ENCODE measurements at places on chromosomes 3 and 15. TPM values are rescaled to one million over a fixed set of nuclear protein-coding genes. Genes with fewer than 3 reads are reported as not detected.

DNA sequence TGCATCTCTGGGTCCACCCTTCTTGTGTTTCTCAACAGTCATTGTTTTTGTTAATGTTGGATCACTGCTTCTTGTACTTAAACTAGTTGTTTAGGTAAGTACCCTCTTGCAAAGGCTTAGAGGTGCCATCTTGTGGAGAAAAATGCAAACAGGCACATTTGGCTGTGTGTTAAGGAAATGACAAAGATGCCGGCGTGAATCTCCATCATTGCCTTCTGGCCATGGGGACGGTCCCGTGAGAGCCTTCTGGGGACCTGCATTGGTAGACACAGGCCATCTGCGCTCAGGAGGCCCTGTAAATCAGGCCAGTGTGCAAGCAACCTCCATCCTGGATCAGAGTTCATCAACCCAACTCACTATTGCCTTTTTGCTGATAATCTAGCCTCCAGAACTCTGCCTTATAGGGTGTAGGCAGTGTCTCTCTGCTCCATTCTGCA, 158.6 kb upstream of the NR2E3 start:
- no peak for DNase-seq

DNA sequence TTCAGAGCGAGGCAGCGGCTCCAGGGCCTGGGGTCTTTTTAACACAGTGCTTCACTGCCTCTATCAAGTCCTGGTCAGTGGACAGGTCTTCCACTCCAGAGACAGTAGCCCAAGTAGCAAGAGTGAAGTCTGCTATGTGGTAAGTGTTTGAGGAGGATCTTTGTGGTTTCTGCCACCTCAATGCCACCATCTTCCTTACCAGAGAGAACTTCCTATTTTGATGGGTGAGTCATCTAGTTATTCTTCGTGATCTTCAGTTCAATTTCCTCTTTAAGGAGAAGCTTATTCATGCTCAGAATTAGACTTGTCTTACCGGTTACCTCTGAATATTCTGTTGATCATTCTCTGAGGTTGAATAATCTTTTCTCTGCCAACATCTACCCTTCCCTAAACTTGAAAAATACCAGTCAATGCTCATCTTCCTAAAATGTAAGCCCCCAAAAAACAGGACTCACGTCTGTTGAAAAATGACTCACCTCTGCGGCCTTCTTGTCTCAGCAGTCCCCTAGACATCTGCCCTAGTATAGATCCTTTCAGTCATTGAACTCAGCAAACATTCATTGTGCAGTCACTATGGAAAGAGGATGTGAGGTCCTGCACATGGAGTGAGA, 32.2 kb upstream of the BCL6 start:
- DNase-seq, result no peak

DNA sequence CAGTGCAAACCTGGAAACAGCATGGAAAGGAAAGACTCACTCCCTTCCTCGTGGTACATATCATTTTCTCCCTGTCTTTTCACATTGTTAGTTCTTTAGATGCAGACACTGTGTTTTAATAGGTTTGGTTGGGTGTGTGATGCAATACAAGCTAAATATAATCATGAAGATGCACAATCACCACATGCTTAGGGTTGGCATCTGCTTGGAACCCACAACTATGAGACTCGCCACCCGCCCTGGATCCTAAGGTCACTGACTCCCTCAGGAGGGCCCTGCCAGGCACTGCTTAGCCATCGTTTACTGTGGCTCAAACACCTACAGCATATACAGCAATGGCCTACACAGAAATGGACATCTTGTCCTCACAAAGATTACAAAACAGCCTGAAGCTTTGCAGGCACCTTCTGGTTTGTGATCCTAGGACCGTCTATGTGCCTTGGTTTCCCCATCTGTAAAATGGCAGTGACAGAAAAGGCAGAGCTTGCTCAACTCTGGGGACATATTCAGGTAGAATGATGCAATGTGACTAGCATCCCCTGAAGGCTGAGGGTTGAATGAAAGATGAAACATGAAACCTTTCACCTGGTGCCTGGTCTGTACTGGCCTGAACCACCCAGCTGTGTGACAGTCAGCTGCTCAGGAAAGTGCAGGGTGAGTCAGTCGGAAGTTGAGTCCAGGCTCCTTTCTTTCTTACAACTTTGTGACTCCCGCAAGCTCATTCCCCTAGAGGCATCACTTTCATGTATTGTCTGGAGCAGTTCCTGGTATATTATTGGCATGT, 123.6 kb upstream of the PFN2 start:
- DNase-seq, result no peak

Gene FRMD5
- polyA plus RNA-seq, result 24.1 TPM

Gene RPS17
- 1,832 TPM for polyA plus RNA-seq

Gene AADACL2
- 0.05 TPM for polyA plus RNA-seq

DNA sequence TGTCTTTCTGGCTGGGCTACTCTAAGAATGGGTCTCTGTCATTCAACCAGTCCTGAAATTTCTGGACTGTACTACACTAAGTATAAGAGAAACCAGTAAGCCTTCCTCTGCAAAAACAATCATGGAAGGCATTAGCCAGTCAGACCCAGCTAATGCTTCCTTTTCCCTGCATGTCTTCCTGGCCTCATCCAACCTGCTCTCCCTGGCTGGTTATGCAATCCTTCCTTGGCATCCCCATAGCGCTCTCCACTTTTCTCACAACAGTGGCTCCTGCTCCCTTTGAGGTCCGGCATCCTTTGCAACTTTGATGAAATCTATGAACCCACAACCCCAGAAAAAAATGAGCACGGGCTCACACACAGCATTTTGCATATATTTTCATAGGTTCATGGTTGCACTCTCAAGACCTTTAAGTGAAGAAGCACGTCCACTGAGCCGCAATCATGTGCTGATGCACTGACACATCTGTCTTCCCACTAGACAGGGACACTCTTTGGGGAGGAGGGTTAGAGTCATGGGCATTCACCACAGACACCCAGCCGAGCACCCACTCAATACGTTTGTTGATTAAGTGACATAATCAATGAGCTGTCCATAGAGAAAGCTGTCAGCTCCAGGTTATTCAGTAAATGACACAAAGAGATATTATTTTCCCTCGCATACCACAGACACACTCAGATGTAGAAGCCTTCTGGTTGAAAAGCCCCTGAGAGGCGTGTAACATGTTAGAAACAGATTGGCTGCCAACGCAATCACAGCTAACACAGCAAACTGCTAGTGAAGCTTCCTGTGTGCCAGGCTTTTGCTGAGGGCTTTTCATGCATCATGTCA, 66.7 kb downstream of the PLD1 start:
- no peak for DNase-seq

GRCh38 chr15:73550190-73550589, 83.0 kb downstream of the NPTN start:
- DNase-seq, result no peak

GRCh38 chr3:131174752-131175151, 148.1 kb downstream of the NEK11 start:
- no peak for DNase-seq

DNA sequence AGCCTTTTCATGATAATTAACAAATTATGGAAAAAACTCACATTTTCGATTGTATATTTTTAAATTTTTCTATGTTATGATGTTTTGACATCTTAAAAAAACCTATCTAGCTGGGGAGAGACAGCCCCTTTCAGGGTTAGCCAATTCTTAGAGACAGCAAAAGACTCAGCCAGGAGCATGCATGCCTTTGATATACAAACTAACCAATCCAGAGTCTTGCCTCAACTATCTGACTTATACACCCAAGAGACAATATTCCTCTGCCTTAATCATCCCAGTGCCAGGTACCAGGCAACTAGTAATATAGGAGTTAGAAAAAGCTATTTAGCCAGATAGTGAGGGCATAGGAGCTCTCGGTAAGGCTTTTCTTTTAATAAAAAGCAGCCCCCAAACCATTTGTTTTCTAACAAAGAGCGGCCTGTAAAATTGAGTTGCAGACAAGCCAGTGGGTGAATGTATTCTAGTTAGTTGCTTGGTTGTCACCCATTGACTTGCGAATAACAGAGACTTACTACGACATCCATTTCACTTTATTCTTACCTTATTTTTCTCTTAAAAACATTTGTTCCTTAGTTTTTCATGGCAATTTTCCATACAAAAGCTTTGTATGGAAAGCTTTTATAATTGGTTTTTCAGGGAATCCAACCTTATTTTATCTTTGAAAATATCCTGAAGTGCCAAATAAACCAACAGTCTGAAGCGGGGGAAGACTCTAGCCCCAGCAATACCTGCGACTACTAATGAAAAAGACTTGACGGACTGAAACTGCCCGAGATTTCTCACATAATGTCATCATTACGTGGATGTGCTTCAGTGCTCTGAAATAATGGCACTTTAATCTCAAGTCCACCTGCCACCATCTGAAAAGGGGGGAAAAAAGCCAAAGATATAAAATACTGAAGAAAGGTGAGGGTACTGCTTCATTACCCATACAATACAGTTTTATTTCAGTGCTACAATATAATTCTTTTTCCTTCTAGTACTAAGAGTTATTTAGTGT, 64.6 kb upstream of the ATP2C1 start:
- DNase-seq, result no peak

Gene CADPS
- polyA plus RNA-seq, result 37.5 TPM

DNA sequence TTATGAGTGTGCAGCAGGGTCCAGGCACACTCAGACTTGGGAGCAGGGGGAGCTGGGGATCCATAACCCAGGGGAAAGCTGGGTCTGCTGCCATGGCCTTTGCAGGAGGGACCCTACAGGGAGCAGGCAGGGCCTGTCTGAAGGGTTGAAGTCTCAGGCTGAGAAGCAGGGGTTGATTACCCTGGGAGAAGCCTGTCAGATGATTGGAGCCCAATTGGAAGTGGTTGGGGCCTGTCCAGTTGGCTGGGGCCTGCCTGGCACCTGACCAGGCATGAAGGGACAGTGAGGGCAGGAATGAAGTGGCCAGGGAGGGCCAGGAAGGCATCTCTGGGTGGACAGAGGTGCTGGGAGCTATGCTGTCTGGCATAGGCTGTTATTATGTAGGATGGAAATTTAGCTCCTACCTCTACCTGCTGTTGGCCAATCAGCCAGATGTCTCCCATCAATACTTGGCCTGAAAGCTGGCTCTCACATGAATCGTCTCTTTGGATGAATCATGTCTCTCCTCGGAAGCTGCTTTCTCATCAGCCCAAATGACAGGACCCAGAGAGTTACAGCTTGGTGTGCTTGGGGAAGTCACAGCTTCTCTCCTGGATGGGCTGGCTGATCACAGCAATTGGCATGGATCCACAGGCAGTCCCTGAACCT, 27.4 kb upstream of the SLCO2A1 start:
- DNase-seq, result no peak

Gene BFSP2
- not detected for polyA plus RNA-seq

GRCh38 chr3:128194843-128195242, 41.6 kb downstream of the EEFSEC start:
- DNase-seq, result peak; percentile 79

DNA sequence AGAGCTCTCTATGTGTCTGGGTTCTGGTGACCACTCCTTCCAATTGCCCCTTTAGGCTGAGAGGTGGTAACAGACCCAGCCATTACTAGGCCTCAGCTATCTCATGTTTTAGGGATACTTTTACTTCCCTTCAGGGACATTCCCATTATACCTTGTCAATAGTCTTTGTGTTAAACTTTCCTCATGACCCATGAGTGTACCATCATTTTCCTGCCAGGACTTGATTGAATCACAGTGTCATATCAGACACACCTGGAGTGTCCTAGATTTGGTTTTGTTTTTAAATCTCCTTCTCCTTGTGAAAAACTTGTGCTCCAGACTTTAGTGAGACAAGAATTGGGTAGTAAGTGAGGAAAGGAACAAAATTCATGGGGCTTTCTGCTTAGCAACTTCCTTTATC, 136.6 kb downstream of the KCNAB1 start:
- no peak for DNase-seq

- no peak for DNase-seq
These were observed 8.8 kb upstream of the FAM107A start for GRCh38 chr3:58585994-58586393.

Gene HTR3E
- polyA plus RNA-seq, result not detected

DNA sequence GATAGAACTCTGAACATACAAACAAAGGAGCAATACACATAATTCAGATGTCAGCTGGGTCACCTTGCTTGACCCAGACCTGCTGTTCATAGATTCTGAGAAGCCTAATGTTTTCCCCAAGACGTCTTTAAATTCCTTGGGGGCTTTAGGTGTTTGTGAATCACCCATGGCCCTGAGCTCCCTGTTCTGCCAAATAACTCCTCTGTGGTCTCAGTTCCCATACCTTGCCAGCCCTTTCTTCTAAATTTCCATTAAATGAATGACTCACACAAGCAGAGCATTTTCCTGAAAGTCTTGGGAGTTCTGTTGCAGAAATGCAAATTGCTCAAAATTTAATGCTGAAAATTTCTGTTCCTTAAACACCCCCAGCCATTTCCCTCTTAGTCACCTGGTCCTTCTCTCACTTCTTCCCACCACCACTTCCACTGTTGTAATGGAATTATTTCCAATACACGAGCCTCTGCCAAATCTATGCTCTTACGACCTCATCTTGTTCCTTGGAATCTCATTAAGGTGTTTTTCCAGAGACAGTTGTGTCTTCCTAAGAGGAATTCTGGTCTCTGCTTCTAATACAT, 33.4 kb upstream of the PSMD6 start:
- no peak for DNase-seq

Gene SEMA5B
- polyA plus RNA-seq, result 3.3 TPM

Gene INSYN1
- polyA plus RNA-seq, result 117 TPM

- no peak for DNase-seq
These were observed 68.1 kb downstream of the PPARG start for GRCh38 chr3:12356996-12357395.

Gene SPTSSB
- polyA plus RNA-seq, result 0.45 TPM

Gene RNF7
- 128 TPM for polyA plus RNA-seq

DNA sequence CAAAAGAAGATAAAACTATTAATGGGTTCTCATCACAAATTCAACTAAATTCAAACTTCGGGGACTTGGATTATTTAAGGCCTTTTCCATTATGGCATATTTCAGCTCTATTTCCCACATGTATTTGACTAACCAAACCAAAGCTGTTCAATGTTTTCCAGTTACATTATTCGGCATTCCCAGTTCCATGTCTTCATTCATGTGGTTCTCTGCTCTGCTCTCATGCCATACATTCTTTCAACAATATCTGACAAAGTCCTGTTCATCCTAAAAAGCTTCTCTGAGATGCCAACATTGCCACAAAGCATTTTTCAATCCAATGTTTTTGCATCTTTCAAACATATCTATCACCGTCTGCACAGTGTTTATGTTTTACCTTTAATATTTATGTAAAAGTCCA, 141.4 kb downstream of the GREM1 start:
- no peak for DNase-seq

All from right cardiac atrium (tissue), 5 donors.